ENCODE measurements at places on chromosomes 2 and 18.

GRCh38 chr2:88077080-88077479 lies 9.5 kb downstream of the SMYD1 start:
- no peak for DNase-seq

GRCh38 chr2:132439703-132440398 lies 23.2 kb downstream of the GPR39 start:
- no peak for DNase-seq

GRCh38 chr2:239264492-239264837 lies 136.4 kb downstream of the HDAC4 start:
- DNase-seq = no peak

DNA sequence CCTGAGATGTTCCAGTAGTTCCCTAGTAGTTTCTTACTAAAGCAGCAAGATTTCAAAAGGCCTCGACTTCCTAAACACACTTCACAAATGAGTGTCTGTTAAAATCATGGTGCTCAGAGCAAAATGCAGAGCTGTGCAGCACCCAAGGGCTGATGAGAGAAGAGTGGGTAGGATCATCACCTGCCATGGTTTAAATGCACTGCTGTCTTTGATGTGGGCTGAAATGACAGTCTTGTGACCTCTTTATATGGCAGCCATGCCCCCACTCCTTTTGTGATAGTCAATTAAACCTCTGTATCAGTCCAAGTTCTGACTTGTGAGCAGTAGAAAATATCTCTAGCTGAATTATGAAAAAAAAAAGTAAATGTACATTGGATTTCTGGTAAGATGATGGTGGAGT lies 107.1 kb downstream of the TFCP2L1 start:
- DNase-seq = no peak

DNA sequence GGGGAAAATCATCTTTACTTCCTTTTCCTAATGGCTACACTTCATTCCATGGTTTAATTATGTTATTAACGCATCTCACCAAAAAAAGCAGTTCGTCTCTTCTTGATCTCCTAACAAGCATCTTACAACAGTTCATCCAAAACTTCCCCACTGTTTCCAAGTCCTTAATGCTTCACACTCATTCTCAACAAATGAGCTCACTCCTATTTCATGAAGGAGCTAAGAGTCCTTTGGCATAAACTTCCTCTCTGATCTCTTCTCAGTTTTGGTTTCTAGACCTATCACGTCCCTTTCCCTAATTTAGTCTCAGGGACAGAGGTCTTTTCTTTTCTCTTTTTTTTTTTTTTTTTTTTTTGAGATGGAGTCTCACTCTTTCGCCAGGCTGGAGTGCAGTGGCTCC lies 205.9 kb upstream of the SLC39A10 start:
- DNase-seq = no peak

- no peak for DNase-seq
Measured at GRCh38 chr2:80461505-80462197, 157.1 kb upstream of the LRRTM1 start.

- DNase-seq = no peak
Measured at GRCh38 chr18:29123706-29124530, 947.0 kb upstream of the CDH2 start.

DNA sequence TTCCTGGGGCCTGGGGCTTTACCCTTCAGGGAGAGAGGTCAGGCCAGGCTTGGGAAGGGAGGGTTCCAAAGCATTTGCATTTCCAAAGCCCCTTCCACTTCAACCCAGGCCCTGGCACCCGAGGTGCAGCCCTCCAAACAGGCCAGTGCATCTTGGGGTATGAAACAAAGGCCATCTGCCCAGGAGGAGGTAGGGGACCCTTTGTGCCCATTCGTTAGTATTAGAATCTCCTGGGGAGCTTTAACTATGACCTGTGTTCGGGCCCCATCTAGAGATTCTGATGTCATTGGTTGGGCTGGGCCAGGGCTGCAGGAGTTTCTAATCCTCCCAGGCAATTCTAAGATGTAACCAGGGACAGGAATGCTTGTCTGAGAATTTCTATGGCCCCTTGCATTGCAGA lies 73.6 kb downstream of the CIB4 start:
- no peak for DNase-seq

DNA sequence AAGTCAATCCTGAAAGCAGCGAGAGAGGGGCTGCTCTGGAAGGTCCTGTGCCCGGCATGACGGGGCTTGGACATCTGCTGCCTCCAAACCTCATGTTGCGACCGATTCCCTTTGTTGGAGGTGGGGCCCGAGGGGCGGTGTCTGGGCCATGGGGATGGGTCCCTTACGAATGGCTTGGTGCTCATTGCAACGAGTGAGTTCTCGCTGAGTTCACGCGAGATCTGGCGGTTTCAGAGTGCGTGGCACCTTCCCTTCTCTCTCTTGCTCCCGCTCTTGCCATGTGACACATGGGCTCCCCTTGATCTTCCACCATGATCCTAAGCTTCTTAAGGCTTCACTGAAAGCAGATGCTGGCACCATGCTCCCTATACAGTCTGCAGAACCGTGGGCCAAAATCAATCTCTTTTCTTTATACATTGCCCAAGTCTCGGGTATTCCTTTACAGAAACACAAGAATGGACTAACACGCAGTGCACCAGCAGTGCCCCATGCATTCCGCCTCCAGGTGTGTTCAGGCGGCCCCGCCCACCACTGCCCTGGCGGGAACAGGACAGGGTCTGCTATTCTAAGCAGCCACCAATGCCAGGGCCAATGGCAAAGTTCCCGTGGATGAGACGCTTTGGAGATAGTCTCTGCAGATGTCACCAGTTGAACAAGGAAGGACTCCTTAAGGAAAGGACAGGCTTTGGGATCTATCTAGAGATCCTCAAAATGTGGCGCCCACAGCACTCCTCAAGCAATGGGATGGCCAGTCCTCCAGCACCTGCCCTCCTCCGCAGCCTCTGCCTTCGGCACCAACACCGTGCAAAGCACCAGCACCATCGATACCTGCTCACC lies 63.4 kb downstream of the ZNF516 start:
- DNase-seq = no peak

GRCh38 chr2:100535855-100536254 lies 26.9 kb upstream of the PDCL3 start:
- no peak for DNase-seq

DNA sequence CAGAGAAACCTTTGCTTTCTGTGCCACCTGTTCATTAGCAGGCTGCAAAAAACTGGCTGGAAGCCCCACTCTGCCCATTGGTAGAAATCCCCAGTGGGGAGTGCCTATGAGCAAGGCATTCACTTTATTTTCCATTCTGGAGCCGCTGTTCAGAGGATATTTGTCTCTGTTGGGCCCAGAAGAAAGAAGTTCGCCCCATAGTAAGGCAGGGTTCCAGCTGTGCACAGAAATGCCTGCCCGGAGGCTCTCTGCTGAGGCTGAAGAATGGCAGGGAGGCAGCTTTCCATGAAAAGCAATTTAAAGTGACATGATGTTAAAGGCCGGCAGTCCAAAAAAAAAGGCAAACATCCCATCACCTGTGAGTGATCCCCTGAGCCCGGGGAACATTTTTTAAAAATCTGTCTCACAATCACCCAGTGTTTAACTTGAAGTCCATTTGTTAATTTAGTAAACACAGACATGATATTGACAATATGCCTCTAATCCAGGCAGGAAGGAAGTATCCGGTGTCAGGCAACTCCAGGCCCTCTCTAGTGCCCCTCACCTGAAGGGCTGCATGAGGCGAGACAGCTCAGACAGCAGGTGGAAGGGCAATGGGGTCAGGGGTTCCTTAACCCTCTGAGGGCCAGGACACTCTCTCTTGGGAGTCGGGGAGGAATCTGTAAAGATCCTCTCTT lies 265.1 kb upstream of the SIX2 start:
- DNase-seq = no peak

GRCh38 chr18:51647942-51648341 lies 450.5 kb upstream of the MEX3C start:
- no peak for DNase-seq

DNA sequence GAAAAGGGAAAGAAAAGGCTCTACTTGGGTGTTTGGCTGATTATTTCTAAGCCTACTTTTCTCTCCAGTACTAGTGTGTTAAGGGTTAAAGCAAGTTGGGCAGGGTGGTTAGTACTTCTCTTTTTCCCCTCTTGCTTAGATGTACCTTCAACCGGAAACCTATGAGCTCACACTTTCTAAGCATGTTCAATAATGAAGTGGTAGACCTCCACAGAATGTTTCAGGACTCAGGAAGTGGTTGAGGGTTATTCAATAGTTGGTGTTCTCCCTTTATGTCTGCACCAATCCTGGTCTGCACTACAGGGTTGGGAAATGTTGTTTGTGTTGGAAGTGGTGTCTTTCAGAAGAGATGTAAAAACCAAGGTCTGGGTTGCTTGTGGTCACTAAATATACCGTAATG lies 137.1 kb downstream of the ZEB2 start:
- DNase-seq = peak; percentile 53

DNA sequence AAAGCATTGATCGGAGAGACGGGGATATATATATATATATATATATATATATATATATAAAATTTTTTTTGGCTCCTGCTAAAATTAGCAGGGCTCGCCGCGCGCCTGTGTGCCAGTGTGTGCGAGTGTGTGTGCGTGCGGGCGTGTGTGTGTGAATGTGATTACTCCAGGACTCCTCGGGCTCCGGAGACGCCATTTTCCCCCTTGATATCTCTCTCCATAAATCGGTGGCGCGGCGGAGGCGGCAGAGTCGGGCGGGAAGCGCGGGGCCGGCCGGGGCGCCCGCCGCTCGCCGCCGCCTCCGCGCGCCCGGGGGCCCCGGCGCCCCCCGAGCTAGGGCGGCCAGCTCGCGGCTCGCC lies 795 bp upstream of the SETBP1 start:
- peak; percentile 54 for DNase-seq

DNA sequence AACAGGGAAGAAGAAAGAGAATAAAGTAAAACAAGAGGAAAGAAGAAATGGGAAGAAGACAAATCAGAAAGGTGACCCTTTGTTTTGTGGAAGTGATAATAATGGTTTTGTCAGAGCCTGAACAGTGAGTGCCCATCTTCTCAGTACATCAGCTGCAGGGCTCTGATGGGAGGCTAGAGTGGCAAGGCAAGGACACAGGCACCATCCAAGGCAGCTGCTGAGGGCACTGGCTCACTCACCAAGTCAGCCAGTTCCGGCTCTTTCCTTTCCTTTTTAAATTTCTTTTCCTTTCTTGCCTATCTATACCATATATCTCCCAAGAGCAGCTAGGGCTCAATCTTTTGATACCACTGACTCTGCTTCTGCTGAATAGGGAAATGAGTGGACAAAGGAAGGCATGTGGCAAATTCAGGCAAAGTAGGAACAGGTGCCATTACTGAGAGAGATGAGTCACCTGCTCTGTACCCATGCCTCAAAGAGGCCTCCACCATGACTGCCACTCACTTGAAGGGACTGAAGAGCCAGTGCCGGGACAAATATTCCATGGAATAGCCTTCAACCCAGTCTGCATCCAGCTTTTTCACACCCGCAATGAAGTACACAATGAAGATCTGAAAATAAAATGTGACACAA lies 6.2 kb downstream of the GGCX start:
- no peak for DNase-seq

GRCh38 chr2:31426096-31426495 lies 11.6 kb upstream of the XDH start:
- no peak for DNase-seq

GRCh38 chr2:16021611-16022363 lies 81.4 kb downstream of the MYCN start:
- no peak for DNase-seq

GRCh38 chr18:57891707-57892391 lies 88.7 kb upstream of the ATP8B1 start:
- no peak for DNase-seq

DNA sequence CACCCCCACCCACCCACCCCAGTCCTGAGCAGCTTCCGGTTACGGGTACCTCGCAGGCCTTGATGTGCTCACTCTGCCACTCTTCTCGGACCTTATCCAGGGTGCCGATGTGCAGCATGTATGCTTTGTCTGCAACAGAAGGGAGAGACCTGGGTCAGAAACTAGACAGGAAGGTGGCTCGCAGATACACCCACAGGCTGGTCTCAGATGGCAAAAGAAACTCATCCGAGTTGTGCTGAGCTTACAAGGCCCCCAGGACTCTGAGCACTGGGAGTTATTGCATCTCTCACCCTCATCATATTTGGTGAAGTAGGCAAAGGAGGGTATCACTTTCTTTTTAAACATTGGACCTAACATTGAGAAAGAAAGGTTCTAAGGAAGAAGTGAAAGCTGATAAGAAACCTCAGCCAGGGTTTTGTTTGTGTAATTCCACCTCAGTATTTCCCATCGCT lies 30.6 kb upstream of the EPG5 start:
- DNase-seq = no peak

GRCh38 chr2:232238108-232238507 lies 140.4 kb upstream of the ALPP start:
- DNase-seq = no peak

DNA sequence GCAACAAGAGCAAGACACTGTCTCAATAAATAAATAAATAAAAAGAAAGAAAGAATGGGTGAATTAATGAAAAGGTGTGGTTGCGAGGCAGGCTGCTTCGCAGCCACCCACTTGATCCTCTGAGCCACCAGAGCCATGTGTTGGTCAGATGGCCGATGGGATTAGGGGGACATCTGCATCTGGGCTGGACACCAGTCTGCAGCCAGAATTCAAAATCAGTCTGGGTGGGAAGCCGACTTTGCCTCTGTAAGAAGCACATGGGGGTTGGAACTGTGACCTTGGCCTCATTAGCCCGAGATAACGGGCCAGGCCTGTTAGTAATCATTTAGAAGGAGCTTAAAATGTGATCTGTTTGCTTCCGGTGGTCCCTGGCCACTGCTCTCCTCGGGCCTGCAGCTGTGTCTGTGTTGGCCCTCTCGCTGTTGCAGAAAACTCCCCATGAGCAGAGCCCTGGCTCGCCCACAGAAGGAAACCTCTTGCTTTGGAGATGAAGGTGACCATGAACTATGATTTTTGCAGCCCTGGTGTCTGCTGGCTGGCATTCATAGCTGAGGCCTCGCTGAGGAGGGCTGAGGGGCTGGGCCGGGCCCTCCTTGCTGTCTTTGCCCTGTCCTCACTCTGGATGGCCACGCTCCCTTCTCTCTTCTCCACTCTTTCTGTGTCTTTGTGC lies 94.4 kb downstream of the DYSF start:
- DNase-seq = no peak

DNA sequence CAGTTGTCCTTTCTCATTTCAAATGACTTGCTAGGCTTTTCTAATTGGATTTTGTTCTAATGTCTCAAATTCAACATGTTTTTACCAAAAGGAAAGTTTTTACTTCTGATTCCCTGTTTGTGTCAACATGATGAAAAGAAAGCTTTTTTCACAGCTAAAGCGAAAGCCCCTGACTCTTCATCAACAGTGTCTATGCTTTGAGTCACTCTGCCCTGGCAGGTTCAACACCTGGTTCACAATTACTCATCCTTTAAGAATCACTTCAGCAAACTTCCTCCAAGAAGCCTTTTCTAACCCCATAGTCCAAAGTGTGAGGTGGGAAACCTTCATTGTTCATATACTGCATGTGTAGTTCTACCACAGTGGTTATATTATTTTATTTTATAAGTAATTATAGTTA lies 7.6 kb upstream of the DSG2 start:
- DNase-seq = no peak

DNA sequence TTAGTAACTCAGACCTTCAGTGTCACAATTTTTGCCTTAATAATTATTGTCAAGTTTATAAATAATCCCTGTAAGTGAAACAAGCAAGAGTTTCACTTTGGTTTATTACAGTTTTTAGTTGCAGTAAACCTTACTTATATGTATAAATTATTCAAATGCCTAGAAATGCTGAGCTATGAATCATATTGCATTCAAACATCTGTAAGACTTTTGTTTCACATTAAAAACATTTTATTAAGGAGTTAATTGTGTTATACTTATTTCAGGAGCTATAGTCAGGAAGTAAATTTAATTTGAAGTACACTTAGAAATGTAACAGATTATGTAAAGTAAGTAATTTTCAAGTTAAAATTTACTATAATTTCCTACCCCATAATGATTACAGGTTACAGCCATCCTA lies 3.9 kb upstream of the ETAA1 start:
- no peak for DNase-seq

- no peak for DNase-seq
Measured at GRCh38 chr2:159506202-159506601, 110.1 kb downstream of the BAZ2B start.
